ENCODE measurements at places on chromosomes 6 and 20.
A peak's percentile ranks its signal among the peaks of the same experiment; 100 is the strongest.

DNA sequence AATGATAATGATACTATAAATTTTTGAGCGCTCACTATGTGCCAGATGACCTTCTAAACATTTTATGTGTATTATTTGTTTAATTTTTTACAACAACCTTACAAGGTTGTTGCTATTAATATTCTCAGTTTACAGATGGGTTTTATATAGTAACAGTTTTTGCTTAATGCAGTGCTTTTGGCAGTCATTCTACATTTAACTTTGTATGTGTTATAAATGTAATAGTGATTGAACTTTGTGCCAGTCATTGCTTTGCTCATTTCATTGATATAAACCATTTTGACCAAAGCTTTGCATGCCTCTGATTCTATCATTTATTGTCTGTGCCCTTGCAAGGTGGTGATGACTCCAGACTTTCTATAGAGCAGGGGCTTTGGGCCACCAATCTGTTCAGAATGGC lies 206.3 kb upstream of the LAMP5 start:
- DNase-seq = no peak

DNA sequence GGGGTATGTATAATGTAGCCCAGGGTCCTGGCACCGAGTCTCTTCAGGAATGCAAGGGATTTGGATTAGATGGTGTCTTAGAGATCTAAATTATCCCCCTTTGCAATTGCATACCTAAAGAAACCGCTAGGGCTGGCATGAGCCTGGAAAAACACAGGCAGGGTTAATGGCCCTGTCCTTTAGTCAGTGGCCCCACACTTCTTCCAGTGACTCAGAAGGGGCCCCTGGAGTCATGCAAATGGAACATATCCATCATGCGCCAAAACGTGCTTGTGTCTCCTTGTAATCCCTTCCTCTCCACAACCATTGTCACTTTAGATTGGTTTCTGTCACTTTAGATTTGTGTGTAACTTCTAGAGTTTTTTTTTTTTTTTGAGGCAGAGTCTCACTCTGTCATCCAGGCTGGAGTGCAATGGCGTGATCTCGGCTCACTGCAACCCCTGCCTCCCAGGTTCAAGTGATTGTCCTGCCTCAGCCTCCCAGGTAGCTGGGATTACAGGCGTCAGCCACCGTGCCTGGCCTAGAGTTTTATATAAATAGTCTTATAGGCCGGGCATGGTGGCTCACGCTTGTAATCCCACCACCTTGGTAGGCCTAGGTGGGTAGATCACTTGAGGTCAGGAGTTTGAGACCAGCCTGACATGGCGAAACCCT lies 8.7 kb upstream of the MYBL2 start:
- peak; percentile 77 for DNase-seq

DNA sequence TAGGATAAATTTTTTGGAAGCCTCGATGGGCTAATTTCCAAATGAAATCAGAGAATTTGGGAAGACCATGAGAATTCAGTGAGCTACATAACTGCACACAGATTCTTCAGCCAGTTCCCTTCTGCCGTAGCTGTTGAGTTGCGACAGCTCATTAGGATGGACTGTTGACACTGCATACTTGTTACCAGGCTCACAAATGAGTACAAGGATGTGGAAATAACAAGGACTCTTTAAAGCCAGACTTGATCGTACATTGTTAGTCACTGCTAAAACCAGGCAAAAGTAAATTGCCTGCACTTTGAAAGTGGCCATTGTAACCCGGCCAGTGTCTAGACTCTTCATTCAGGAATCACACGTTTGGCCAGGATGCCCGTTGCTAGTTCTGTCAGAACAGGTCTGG lies 37.0 kb downstream of the NDUFAF5 start:
- DNase-seq = peak; percentile 29

GRCh38 chr6:13765570-13765969 lies 48.8 kb downstream of the MCUR1 start:
- peak; percentile 11 for DNase-seq

DNA sequence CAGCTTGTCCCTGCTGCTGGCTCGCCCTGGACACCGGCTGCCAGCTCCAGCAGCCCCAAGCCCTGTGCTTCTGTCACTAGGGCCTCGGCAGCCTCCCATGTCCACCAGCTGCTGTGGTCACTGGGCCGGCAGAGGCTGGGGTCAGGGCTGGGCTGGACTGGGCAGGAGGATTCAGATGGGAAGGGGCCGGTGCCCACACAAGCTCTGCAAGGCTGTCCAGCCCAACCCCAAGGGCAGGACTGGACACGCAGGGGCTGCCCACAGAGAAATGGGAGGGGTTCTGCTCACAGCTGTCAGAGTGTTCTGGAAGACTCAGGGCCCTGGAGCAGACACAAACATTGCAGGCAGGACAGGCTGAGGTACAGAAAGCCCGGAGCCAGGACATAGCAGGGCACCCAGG lies 65.6 kb downstream of the ADNP start:
- no peak for DNase-seq

GRCh38 chr6:162750776-162751175 lies 23.0 kb downstream of the PACRG start:
- DNase-seq = no peak

DNA sequence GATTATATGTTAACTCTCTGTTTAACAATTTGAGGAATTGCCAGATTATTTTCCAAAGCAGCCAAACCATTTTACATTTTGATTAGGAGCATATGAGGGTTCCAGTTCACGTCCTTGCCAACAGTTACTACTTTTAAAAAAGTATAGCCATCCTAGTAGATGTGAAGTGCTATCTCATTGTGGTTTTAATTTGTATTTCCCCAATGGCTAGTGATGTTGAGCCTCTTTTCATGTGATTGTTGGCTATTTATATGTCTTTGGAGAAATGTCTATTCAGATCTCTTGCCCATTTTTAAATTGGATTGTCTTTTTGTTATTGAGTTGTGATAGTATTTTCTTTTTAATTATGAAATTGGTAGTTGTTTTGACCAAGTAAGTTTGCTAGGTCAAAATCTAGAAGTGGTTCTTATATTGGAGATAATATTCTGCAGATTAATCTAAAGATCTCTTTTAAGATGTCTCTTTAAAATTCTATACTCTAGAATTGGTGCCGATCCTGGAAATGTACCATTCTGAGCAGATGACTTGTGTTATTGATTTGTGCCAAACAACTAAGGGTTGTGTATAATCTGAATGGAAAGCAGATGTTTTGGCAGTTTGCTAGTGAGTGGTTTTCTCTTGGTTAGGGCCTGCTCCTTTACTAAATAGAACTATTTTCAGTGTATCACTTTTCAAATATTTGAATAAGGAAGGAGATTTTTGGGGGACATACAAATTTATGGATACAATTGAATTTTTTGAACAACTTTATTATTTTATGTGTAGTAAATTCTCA lies 99.5 kb downstream of the CDKAL1 start:
- DNase-seq = no peak

DNA sequence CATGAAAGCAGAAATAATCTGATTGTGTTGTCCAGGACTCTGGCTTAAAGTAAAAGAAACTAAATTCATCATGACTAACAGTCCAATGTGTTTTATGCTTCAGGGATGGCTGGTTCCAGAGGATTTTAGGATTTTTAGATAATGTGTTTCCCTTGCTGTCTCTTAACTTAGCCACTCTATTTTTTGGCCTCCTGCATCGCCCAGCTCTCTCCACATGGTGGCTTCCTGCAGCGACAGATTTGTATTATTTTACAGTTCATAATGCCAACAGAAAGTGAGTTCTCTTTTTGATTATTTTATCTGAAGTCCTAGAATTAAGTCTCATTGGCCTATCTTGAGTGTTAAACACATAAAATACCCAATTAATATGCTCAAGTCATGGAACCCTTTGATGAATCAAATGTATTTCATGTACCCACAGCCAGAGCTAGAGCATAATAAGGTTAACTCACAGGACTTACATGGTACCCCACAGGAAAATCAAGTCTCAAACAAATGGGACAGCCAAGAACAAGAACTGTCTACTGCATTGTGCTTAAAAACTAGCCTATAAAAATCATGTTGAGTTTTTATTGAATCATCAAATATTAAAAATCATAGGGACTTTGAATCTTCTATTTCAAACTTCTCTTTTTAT lies 582.5 kb downstream of the DOK5 start:
- DNase-seq = no peak

DNA sequence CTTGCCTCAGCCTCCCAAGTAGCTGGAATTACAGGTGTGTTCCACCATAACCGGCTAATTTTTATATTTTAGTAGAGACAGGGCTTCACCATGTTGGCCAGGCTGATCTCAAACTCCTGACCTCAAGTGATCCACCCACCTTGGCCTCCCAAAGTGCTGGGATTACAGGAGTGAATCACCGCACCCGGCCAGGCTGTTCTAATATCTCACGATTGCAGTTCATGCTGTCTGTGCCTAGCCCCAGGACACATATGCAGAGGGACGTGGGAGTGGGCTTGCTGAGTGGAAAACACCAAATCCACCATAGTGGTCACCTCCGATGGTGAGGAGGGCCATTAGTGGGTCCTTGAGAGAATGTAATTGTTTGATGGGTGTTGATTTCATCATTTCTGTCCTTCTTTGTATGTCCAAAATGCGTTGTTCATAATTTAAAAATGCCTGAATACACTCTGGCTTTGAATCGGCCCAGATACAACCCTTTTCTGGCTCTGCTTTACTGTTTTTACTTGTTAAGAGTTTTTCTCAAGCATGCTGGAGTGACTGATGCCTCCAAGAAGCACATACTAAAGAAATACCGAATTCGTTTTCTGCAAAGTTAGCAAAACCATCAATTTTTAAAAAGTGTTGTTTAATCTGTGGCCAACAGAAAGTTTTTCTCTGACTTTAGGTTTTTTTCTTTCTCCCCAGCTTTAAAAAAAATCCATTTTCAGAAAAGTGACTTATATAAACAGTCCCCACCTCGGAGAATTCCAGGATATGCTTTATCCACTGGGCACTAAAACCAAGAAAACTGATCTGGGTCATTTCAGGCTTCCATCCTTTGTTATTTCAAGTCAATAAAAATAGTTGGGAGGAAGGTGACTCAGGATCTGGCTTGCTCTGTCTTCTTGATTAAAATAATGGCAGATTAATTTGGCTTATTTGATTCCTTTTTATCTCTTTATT lies 18.8 kb upstream of the RALGAPA2 start:
- DNase-seq = no peak

DNA sequence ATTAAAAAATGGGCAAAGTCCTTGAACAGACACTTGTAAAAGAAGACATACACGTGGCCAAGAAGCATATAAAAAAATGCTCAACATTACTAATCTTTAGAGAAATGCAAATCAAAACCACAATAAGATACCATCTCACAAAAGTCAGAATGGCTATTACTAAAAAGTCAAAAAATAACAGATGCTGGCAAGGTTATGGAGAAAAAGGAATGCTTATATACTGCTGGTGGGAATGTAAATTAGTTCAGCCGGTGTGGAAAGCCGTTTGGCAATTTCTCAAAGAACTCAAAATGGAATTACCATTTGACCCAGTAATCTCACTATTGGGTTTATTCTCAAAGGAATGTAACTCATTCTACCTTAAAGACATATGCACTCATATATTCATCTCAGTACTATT lies 166.6 kb downstream of the KHDC1L start:
- DNase-seq = peak; percentile 90

GRCh38 chr20:60437418-60437817 lies 479.2 kb downstream of the CDH26 start:
- DNase-seq = no peak

GRCh38 chr6:87628424-87628823 lies 38.5 kb downstream of the ORC3 start:
- no peak for DNase-seq

GRCh38 chr6:133681891-133682290 lies 207.0 kb upstream of the TCF21 start:
- no peak for DNase-seq

DNA sequence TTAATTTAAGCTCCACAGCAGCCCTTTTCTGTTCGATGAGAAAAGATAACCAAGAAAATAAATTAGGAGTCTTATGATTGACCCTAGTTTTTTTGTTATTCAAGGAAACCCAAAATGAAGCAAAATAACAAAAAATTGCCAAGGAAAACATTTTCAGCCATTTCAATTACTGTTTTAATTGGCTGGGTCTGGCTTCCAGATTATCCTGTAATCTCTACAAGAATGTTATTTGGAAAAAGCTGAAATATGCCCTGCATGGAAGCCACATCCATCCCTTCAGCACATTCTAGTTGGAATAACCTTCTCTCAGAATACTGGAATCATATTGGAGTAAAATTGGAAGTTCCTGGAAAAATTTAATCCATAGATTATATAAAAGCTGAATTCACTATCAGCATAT lies 191.1 kb upstream of the CCN2 start:
- DNase-seq = no peak

DNA sequence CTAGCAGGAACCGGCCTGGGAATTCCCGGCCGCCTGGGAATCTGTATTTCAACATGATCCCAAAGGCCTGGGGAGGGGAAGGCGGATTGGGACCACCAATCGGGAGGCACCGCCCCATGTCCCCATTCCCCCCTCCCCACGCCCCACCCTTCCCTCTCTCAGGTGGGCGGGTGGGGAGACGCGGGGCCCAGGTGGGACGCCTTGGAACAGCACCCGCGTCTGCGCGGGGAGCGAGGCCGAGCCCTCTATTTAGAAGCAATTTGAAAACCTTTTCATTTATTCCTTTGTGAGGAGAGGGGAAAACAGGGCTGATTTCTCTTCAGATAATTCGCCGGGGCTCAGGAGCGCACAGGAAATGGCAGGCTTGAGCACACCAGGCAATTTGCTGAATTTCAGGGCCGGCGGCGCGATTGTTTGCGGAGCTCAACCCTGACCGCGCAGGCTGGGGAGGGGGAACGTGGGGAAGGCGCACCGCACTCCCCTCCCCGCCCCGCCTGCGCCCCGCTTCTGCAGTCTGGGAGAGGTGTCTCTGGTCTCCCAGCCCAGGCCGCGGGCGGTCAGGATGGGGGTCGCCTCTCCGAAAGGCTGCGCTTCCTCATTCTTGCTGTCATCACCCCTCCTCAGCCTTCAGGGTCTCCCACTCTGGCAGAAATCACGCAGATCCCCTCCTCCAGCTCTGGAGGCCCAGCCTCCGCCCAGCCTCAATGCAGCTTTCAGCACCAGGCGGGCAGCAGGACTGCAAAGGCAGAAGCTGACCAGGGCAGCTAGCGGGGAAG lies 170.0 kb downstream of the GRM4 start:
- DNase-seq = no peak

- DNase-seq = no peak
Measured at GRCh38 chr20:18811186-18811585, 2.4 kb upstream of the SCP2D1 start.

- DNase-seq = no peak
Measured at GRCh38 chr20:43972692-43973091, 58.0 kb downstream of the TOX2 start.

DNA sequence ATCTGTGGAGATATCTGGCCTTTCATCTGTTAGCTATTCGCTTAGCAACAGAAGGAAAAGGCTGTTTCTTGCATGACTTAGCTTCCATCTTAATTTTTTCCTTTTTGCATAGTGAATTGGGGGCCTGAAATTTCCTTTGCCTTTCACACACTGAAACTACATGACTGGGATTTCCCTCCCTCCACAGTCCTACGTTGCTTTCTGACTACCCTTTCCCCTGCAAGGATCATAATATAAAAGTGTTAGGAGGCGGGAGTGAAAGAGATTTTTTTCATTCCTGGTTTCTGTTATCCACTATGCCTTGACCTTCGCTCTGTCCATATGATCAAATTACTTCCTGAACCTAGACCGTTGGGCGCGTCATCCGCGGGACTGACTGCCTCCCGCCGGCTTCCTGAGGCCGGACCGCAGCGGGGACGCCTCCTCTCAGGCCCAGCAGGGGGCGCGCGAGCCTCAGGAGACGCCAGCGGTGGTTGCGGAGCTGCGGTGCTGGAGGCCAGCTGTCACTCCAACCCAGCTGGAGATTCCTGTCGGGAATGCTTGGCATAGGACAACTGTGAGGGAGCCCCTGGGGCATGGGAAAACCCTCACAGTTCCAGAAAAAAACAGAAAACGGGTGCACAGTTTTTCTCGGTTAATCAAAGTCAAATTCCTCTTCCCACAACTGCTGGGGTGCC lies 55.6 kb downstream of the MEP1A start:
- DNase-seq = peak; percentile 57

Data from HFFc6 (cell line).